ENCODE measurements at places on chromosomes 7 and 10.

- DNase-seq: no peak
Measured at GRCh38 chr7:4631380-4632179, 50.5 kb upstream of the FOXK1 start.

DNA sequence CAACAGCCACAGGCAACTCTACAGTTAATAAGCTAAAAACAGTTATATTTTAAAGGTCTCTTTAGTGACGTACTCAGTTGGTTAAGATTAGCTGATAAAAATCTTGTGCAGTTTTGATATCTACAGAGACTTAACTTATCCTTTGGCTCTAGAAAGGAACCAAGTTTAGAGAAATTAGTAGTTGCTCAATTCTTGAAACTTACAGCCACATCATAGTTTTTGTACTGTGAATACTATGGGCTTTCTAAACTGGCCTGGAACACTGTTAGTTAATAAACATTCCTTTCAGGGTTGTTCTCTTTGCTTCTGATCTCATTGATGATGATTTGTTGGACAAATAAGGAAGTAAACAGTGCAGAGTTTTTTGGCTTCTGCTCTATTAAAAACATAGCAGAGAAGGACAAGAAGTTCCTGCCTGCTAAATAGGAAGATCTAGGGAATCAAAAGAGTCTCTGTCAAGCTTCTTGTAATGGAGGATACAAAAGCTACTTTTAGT lies 73.1 kb downstream of the MKLN1 start:
- no peak for DNase-seq

GRCh38 chr7:104956753-104957450 lies 57.1 kb upstream of the KMT2E start:
- no peak for DNase-seq

DNA sequence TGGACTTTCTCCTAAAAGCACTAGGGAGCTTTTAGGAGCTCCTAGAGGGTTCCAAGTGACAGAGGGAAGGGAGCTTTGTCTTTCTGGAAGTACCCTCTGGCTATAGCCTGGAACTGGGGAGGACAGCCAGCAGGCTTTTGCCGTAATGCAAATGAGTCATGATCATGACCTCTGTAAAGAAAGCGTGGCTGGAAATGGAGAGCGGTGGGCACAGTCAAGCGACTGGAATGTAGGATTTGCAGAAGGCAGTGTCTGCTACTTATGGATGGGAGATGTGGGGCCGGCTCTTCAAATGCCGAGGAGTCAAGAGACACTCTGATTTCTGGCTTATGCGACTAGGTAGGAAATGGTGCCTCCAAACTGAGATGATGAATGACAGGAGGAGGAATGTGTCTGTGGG lies 34.6 kb upstream of the PLPP4 start:
- no peak for DNase-seq

GRCh38 chr7:6419310-6419773 lies 28.4 kb downstream of the DAGLB start:
- DNase-seq: no peak

DNA sequence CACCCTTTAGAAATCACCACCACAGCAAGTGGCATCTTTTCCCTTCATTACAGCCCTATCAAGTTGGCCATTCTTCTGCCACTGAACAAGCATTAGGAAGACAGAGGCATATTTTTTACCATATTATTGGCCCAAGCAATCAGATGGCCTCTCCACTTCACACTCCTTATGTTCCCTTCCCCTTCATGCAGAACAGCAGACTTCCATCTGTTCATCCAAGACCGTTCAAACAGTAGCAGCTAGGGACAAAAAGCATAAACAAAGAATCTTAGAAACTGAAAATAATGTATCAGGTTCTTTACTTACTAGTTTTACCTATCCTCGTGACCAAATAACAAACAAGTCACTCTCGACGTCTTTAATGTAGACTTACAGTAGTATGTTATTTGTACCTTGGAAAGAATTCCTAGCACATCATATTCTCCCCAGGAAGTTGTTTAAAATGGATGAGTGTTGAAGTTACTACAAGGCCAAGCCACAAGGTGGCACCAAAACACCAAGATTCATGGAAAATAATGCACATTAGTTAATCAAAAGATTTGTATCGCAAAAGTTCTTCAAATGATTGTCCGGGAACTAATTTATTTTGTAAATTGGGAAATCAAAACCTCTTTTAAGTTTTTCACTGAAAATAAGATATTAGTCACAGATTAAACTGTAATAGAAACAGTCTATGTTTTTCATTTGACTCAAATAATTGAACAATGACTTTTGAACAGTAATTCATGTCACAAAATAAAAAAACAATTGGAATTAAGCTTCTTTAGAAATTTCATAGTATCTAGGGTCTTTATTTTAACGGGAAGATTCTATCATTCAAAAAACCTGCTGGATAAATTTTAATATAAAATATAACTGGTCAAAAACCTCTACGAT lies 112.1 kb downstream of the VPS41 start:
- DNase-seq: peak; percentile 35

DNA sequence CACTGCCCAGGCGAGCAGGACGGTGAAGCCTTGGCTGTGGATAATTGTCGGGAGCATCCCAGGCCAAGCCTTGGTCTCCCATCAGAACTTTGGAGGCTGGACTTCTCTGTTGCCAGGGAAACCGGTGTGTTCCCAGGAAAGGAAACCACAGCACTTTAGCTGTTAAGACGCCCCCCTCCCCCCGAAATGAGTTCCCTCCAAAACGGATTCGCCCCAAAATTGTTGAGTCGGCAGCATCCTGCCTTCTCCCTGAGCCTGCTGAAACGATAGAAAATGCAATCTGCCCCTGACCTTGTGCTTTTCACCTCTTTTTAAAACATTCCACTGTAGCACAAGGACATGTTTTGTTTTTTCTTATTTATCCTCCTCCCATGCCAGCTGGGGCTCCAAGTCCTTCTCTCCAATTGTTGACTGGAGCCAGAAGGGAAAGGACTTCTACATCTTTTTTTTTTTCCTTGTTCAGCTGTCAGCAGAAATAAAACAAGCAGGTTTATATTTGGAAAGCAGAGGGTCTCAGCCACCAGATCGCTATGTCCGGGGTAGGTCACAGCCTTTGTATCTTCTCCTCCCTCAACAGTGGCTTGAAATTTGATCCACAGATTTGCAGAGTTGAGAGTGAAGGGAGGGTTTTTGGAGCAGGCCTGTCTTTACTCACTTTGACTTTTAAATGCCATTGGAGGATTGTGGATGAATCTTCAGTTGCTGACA lies 116.5 kb downstream of the ZMIZ1 start:
- DNase-seq: no peak

GRCh38 chr10:31612082-31612481 lies 293.1 kb downstream of the ZEB1 start:
- DNase-seq: no peak
